ENCODE measurements at places on chromosomes 3 and 15.

GRCh38 chr3:15653321-15653720 lies 51.8 kb downstream of the BTD start:
- no peak for DNase-seq

GRCh38 chr3:110293660-110294059 lies 778.0 kb upstream of the NECTIN3 start:
- DNase-seq: no peak

- DNase-seq: no peak
These were observed 74.4 kb downstream of the MGLL start for GRCh38 chr3:127747751-127748521.

GRCh38 chr15:81107889-81108288 lies 26.2 kb upstream of the CFAP161 start:
- DNase-seq: no peak

- DNase-seq: no peak
These were observed 574.5 kb upstream of the TBL1XR1 start for GRCh38 chr3:177771780-177772179.

DNA sequence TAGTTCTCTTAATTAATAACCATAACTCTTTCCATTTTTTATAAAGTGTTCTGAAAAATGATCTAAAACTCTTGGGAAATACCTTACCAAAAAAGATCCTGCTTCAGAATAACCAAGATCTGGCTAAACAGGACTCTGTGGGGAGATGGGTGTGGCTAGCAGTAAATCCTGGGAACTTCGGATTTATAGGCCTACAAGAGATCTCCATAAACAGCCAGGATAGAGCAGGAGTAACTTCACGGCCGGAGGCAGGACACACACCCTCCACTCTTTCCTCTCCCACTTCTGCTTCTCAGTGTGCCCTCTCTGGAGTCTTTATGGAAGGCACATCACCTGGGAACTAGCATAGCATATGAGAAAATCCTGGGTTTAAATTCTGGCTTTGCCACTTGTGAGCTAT lies 309.4 kb upstream of the SOX2 start:
- DNase-seq: no peak

GRCh38 chr15:39781967-39782302 lies 706 bp downstream of the FSIP1 start:
- no peak for DNase-seq

DNA sequence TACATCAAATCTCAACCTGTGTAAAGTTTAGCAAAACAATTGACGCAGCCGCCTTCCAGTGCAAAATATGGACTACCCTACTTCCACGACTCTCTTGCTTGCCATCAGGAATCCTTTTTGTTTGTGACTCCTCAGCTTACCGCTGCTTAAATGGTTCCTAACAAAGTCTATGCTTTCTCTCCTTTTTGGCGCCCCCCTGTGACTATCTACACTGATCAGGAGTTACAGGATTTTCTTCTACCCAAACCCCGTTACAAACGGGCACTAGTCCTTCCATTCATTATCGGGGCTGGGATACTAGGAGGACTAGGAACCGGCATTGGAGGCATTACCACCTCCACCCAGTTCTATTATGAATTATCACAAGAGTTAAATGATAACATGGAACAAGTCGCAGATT lies 184.0 kb downstream of the IGSF11 start:
- no peak for DNase-seq

DNA sequence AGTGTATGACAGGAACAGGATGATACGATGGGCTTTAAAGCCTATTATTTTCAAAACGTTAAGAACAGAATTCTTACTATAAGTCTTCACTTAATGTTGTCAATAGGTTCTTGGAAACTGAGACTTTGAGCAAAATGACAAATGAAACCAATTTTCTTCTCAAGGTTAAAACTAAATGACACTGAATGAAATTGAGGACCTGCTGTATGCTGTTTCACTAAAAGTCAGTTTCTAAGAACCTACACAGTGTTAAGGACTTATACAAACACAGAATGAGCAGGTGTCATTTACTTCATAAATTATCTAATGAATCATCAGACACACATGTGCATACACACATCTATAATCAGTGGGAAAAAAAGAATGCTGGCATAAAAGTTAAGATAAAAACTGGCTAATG lies 106.9 kb downstream of the RFTN1 start:
- DNase-seq: no peak

DNA sequence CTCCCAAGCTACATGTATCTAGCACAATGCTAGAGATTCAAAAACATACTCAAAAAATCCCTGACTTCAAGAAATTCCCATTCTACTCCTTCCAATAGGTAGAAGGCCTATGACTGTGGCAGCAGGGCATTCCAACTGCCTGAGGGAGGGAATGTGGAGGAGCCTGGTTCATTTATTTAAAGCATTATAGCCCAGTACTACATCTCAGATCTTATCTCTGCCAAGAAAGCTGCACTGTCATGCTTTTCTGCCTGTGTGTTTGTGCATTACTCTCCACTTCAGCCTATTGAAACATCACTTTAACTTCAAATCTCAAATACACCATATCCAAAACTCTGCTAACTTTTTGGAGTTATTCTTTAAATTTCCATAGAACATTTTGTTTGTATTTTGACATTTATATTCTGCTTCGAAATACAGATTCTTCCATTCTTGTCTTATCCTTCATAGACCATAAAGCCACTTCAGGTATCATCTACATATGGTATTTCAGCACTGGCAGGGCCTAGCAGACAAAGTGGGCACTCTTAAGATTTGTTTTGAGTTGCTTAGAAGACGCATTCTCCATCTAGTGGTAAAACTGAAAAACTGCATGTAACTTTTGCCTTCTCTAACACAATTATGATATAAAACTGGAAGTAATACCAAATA lies 59.1 kb upstream of the NEDD4 start:
- DNase-seq: peak; percentile 13

- DNase-seq: no peak
These were observed 8.6 kb downstream of the ILDR1 start for GRCh38 chr3:122013448-122013925.

DNA sequence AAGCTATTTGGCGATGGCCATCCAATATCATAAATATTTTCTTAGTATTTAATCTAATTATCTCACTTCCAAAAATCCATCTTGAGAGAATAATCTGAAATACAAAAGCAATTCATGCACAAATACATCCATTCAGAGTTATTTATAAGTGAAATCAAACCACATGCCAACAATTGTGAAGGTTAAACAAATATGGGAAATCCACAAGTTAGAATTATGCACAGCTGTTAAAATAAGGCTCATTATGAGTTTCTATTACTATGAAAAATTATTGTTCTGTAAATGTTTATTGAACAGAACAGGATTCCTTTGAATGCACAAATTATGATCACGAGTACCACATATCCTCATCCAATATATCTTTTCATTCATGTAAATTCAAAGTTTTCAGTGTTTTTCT lies 267.7 kb downstream of the PLOD2 start:
- peak; percentile 35 for DNase-seq

DNA sequence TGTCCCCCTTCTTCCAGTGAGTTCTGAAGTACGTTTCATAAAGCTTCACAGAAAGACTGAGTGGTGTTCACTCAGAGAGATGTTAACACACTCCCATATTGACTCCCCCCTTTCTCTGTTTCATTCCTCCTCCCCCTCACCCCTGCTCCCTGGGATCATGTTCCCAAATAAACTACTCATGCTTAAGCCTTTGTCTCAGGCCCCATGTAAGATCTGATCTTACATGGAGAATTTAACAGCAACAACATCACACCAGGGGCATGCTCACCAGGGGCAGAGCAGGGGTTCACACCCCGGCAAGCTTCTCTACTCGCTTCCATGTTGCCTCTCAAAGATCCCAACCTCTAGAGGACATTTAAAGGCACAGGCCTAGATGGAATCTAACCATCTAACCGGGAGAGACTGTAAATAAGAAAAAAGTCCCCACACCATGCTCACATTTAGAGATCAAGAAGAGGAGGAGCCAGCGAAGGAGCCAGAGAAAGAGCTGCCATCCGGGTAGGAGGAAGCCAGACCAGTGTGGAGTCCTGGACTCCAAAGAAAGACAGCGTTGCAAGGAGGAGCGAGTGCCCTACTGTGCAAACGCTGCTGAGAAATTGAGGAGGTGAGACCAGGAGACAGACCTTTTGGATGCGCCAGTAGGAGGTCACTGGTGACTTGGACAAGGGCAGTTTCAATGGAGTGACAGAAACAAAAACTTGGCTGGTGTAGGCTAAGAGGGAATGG lies 21.4 kb upstream of the SRP14 start:
- no peak for DNase-seq

- no peak for DNase-seq
These were observed 15.5 kb downstream of the TRIM59 start for GRCh38 chr3:160434071-160434470.

DNA sequence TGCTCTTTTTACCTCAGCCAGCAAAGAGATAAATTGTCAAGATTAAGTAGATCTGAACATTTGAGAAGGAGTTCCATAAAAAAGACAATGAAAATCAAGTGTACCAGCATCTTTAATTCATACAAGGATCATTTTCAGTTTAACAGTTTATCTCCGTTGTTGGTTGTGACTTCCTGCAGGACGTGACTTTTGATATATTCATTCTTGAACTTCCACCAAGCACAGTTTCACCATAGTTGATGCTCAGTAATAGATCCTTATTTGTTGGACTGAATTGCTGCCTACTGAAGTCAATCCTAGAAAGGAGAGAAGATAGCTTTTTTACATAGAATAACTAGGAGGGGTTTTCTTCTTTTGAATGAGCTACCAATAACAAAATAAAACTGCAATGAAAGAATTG lies 408.2 kb downstream of the LPP start:
- no peak for DNase-seq

- DNase-seq: no peak
These were observed 101.1 kb upstream of the IGF1R start for GRCh38 chr15:98547275-98547674.

DNA sequence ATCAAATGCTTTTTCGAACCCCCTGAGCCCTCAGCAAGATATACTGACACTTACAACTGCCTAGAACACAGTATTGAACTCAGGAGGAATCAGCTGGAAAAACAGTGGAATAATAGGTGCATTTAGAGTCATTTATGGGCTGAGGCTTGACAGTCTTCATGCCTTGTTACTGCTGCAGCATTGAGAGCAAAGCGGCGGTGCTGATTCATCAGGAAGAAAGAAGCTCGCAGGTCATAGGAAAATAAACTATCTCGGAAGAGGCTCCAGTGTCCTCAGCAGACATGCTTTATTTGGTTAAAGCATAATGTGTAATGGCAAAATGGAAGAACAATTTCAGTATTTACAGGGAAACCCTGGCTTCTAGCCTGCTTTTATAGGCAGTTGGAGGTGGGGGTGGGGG lies 30.1 kb upstream of the NEO1 start:
- no peak for DNase-seq

GRCh38 chr3:171535133-171535532 lies 74.9 kb upstream of the TNIK start:
- no peak for DNase-seq

DNA sequence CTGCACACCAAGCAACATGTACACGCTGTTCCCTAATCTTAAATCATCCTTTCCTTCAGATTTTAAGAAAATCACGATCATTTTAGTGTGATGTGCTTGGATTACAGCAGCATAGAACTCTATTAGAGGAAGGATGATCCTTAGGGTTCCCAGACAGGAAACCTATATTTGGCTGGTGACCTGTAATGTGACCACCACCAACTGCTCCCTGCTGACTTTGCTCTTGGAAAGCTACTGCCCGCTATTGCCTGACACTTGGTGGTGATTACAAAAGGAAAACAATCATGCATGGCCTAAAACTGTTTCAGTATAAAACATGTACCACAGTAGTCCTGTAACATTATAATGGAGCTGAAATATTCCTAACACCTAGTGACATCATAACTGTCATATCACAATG lies 27.2 kb upstream of the LMOD3 start:
- no peak for DNase-seq

GRCh38 chr3:46202535-46202934 lies 5.6 kb downstream of the CCR1 start:
- no peak for DNase-seq

- DNase-seq: no peak
These were observed 61.2 kb downstream of the RUBCN start for GRCh38 chr3:197675563-197675860.

GRCh38 chr15:68183616-68184315 lies 21.4 kb downstream of the CALML4 start:
- no peak for DNase-seq

GRCh38 chr3:127859730-127860129 lies 37.4 kb upstream of the MGLL start:
- DNase-seq: no peak

GRCh38 chr3:173395073-173395411 lies 2.5 kb upstream of the NLGN1 start:
- peak; percentile 93 for DNase-seq

DNA sequence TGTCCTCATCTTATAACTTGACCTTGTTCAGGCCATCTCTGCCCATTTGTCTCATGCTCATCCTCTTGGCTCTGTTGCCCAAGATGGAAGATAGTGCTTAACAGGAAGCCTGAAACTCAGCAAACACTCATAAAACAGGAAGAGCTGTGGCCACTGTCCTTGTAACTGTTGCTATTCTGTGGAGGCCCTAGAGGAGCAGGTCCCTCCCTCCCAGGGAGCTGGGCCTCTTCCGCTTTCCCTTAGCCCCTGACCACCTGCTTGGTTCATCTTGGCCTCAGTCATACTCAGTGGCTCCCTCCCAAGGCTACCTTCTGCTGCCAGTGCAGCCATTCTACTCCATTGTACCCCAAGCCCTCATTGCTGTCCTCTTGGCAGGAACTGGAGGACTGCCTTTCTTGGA lies 3.5 kb downstream of the MAPKAPK3 start:
- DNase-seq: no peak

DNA sequence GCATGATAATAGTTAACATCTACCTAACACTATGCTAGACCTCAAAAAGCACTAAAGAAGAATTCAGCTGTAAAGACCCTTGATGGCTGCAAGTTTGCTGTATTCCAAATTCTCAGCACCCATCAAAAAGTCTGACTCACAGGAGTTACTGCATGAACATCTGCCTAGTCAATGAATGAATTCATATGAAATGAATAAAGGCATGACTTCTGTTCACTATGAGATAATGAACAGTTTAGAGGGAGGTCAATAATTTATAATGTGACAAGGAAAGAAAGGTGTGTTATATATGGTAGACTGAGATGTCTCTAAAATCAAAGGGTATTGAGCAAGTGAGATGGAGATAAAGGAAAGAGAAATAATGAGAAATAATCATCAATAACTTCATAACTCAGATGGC lies 508.2 kb upstream of the TGFBR2 start:
- DNase-seq: no peak

DNA sequence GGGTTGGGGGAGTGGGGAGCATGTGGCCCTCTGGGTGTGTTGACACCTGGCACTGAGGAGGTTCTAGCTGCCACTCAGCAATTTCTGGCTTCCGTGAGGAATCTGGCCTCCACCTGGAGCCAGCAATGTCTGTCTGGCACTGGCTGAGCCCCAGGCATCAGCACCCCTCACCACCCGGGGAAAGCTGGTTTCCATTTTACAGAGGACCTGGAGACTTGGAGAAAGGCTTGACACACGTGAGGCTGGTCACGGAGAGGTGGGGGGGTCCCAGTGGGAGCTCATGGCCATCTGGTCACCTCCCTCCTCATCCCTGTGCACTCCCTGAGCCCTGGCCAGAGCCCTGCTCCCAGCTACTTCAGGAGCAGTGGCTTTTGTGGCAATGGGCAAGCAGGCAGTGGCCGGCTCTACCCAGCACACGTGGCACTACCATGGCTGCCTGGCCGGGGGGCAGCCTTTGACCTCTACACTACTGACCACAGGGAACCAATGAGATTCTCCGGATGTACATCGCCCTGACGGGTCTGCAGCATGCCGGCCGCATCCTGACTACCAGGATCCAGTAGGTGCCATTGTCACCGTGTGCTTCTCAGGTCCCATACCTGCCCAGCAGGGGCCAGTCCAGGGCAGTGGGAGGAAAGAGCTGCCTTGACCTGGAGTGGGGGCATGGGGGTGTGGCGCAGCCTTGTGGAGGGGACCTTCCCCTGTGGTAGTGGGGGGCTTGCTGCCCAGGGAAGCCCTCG lies 28.5 kb downstream of the ACAD9 start:
- DNase-seq: no peak
